ENCODE measurements at places on chromosomes 1 and 21.

- no peaks in the 10 kb centered on the region for H3K27me3 ChIP-seq
- H3K4me3 ChIP-seq, result no peak overlapping the region
- DNase-seq, result no peak
- peaks cover 2% of the 10 kb centered on the region for H3K4me1 ChIP-seq
- H3K36me3 ChIP-seq, result peaks cover 4% of the 10 kb centered on the region
Observed at GRCh38 chr1:66951513-66951912, 26.7 kb downstream of the MIER1 start.

DNA sequence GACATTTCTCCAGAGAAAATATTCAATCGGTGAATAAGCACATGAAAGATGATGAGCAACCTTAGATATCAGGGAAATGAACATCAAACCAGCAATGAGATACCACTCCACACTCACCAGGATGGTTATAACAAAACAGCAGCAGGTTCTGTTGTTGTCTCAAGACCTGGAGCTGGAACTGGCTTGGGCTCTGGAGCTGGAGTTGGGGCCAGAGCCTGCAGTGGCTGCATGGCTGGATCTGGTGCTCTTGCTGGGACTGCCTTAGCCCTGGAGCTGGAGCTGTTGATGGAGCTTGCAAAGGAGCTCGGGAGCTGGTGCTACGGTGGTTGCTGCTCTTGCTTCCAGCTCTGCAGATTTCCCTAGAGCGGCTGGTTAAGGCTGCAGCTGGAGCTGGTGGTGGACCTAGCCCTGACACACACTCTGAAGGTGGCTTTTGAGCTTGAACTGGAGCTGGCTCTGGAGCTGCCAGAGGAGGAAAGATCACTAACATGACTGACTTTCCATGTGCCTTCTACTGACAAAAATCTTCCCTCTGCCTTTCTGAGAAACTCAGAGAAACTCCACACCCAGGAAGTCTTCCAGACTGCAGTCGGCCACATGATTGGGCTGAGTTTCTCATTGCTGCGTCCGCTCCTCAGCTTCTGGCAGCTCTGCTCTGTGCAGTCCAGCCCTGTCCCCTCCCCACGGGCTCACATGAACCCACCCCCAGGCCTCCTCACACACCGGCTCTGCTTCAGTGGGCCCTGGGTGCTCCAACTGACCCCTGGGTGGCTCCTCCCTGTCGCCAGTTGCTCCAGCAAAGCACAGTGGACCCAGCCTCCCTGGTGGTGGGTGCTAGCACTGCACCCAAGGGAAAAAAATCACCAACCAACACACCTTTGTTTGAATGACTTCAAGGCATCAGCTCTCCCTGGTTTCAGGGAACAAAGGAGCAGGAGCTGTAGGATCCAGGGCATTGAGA lies 139.1 kb upstream of the FMN2 start:
- no peak overlapping the region for H3K4me3 ChIP-seq
- H3K4me1 ChIP-seq, result no peaks in the 10 kb centered on the region
- no peaks in the 10 kb centered on the region for H3K27me3 ChIP-seq
- no peak overlapping the region for H3K27ac ChIP-seq
- no peaks in the 10 kb centered on the region for H3K36me3 ChIP-seq

GRCh38 chr1:36673202-36673601 lies 190.5 kb upstream of the CSF3R start:
- DNase-seq, result peak; percentile 0
- H3K27ac ChIP-seq, result no peak overlapping the region
- no peaks in the 10 kb centered on the region for H3K4me1 ChIP-seq
- H3K27me3 ChIP-seq, result no peaks in the 10 kb centered on the region
- no peak overlapping the region for H3K4me3 ChIP-seq
- no peaks in the 10 kb centered on the region for H3K36me3 ChIP-seq

- no peak overlapping the region for H3K4me3 ChIP-seq
- H3K36me3 ChIP-seq, result no peaks in the 10 kb centered on the region
- DNase-seq, result no peak
- no peak overlapping the region for H3K27ac ChIP-seq
- H3K27me3 ChIP-seq, result no peaks in the 10 kb centered on the region
Observed at GRCh38 chr1:51519865-51520699, 1.0 kb upstream of the EPS15 start.

All from aorta (tissue), 5 donors.